ENCODE measurements at places on chromosomes 5 and 9.
A peak's percentile ranks its signal among the peaks of the same experiment; 100 is the strongest.

- no peak for DNase-seq
Measured at GRCh38 chr5:103951776-103952175, 389.2 kb upstream of the NUDT12 start.

GRCh38 chr9:89810431-89810830 is 205.6 kb downstream of the GADD45G start:
- peak; percentile 50 for DNase-seq

DNA sequence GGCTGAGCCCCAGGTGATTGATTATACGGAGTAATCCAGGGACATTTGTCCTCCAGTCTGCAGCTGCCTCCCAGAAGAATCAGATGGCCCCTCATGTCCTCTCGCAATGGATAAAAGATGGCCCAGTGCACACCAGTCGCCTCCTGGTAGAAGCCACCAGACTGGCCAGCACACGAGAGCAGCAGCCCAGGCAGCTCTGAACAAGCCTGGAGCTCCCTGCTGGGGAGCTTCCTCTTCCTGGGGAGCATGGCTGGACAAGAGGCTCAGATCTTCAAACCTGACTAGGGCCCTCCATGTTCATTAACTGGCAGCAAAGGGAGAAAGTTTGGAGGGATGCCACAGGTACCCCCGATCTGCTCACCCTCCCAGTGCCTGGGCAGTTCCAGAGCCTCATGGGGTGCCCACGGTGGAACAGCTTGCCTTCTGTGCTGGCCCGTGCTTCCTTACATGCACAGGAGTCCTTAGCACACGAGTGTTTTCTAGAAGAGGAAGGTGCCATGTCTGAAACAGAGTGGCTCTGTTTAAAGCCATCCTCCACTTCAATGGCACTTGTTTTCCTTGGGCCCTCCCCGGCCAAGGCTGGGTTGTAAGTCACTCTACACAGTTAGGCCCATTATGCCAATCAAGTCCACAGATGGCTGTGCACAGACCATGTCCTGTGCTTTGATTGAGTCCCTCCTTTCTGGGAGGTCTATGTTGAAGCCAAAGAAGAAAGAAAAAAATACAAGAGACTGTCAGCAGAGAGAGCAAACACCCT is 75.6 kb downstream of the PRRT1B start:
- no peak for DNase-seq

DNA sequence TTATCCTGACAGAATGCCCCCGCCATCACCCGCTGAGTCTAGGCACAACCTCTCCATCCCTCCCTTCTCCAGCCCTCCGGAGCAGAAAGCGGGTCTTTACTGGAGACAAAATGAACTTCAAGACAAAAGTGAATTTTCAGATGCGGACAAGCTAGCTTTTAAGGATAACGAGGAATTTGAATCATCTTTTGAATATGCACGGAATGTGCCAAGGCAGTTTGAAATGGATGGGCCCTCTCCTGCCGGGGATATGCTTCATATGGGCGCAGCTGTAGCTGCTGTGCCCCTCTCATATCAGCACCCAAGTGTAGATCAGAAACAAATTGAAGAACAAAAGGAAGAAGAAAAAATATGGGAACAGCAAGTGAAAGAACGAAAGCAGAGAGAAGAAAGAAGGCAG is 37.5 kb downstream of the CPLANE1 start:
- DNase-seq: no peak

GRCh38 chr5:149397530-149397929 is 18.4 kb upstream of the IL17B start:
- peak; percentile 84 for DNase-seq

- no peak for DNase-seq
Measured at GRCh38 chr5:129135633-129136032, 41.1 kb downstream of the ISOC1 start.

GRCh38 chr5:149441986-149442385 is 62.9 kb upstream of the IL17B start:
- DNase-seq: no peak

DNA sequence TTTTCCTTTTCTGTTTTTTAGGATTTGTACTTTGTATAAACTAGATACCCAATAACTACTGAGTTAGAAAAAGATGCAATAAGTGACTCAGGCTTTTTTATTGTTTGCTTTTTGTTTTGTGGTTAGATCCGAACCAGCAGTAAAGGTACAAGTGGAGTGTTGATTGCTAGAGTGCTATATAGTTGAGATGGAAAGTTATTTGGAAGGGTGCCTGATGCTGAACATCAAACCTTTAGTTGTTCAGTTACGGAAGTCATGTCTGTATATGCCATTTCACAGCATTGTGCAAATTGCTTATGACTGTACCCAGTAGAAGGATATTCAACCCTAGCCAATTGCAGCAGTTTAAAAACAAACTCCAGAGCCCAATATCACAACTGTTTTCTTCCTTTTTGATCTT is 285.1 kb downstream of the MAT2B start:
- peak; percentile 13 for DNase-seq

DNA sequence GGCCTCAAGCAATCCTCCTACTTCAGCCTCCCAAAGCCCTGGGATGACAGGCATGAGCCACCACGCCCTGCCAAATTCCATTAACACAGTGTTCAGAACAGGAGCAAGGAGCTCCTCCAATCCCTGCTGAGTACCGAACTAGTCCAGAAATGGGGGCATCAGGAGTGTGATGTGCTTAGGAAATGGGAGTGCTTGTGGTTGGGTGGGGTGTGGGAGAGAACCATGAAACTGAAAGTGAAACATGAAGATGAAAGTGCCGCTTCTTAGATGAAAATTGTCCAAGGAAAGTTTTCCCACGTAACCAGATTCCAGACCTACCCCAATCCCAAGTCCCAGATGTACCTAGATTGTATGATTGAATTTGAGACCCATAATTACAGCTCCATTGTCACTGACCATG is 16.7 kb upstream of the ZNF131 start:
- DNase-seq: no peak

DNA sequence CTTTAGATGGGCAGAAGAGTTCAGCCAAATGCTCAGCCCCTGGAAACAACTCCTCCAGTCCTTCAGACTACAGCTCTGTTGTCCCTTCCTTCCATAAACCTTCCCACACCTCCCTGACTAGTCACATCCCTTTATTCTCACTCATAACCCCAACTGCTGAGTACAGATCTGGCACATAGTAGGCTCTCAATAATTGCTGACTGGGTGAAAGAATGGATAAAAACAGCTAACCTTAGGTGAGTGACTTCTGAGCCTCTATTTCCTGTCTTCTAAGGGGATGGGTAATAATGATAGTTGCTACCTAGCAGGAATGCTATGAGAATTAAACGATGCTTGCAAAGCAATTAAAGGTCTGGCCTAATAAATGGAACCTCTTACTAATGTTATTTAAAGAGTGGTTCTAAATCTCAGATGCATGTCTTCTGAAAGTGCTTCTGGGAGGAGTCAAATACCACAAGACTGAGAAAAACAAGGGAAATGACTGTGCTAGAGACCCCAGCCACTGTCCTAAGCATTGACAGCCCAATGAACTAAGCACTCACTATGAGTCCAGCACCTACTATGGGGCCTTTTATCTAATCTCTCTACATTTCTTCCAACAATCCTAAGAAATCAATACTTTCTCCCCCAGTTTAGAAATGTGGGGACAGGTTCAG is 2.5 kb upstream of the NR6A1 start:
- DNase-seq: no peak

DNA sequence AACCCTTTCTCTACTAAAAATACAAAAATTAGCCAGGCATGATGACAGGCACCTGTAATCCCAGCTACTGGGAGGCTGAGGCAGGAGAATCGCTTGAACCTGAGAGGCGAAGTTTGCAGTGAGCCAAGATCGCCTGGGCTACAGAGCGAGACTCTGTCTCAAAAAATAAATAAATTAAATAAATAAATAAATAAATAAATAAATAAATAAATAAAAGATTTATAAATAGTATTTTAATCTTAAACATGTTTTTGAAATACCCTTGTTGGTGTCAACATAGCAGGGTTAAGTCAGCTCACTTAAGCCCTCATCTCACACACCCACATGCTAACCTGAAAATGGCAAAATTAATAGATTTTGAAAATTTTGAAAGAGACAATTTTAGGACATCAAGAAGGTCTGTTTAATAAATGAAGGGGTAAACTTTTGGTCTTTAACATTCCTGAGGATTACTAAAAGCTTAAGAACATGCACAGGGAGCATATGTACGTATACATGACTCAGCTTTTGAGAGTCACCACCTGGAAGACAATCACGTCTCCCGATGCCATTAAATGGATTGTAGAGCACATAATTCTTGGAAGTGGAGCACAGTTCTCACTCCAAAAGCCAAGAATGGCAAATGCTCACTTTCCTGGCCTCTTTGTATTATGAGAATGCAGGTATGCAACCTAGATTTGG is 202.5 kb downstream of the GDNF start:
- DNase-seq: peak; percentile 63

DNA sequence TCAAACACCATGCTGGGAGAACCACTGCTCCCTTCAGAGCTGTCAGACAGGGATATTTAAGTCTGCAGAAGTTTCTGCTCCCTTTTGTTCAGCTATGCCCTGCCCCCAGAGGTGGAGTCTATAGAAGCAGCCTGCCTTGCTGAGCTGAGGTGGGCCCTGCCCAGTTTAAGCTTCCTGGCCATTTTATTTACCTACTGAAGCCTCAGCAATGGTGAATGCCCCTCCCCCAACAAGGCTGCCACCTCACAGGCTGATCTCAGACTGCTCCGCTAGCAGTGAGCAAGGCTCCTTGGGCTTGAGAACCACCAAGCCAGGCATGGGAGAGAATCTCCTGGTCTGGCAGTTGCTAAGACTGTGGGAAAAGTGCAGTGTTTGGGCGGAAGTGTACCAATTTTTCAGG is 205.5 kb upstream of the PTGER4 start:
- no peak for DNase-seq

DNA sequence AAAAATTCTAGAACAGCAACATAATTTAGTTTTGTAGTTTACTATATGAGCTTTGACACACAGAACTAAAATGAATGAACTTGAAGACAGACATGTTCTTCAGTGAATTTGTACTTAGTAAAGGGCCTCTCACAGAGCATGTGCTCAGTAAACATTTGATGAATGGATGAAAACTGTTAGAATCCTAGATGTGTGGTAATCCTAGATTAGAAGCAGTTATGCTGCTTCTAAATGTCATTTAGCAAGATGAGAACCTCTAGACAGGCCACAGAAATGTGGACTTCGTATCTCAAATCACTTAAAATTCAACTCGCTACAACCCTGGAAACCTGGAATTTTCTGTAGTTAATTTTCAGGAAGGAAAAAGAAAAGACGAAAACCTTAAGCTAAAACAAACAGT is 8.5 kb downstream of the GOLPH3 start:
- no peak for DNase-seq

- DNase-seq: peak; percentile 54
Measured at GRCh38 chr9:123401879-123402513, 46.0 kb downstream of the CRB2 start.

GRCh38 chr5:180126716-180127681 is 55.4 kb upstream of the RNF130 start:
- DNase-seq: no peak
